ENCODE measurements at places on chromosomes 6 and 20. TPM values are rescaled to one million over a fixed set of nuclear protein-coding genes. Genes with fewer than 3 reads are reported as not detected.

SH3BGRL2 gene
- 22.7 TPM for polyA plus RNA-seq

PRL gene
- polyA plus RNA-seq: not detected

MEI4 gene
- polyA plus RNA-seq: not detected

UNC5CL gene
- polyA plus RNA-seq: 1.0 TPM

CDSN gene
- polyA plus RNA-seq: not detected

CSE1L gene
- polyA plus RNA-seq: 74.7 TPM

MICB gene
- polyA plus RNA-seq: not detected

NKAIN4 gene
- 11.2 TPM for polyA plus RNA-seq

EPHA7 gene
- 17.4 TPM for polyA plus RNA-seq

CPNE5 gene
- polyA plus RNA-seq: 9.5 TPM

ITPA gene
- polyA plus RNA-seq: 89.5 TPM

BCLAF1 gene
- 151 TPM for polyA plus RNA-seq

IBTK gene
- 53.6 TPM for polyA plus RNA-seq

DAAM2 gene
- polyA plus RNA-seq: 0.62 TPM

TDRD6 gene
- 0.84 TPM for polyA plus RNA-seq

OR2H2 gene
- not detected for polyA plus RNA-seq

NAPB gene
- 126 TPM for polyA plus RNA-seq

CASS4 gene
- not detected for polyA plus RNA-seq

TAGAP gene
- polyA plus RNA-seq: not detected

C6orf52 gene
- 5.7 TPM for polyA plus RNA-seq

LPIN3 gene
- 0.44 TPM for polyA plus RNA-seq

CALHM4 gene
- 0.66 TPM for polyA plus RNA-seq

CST9 gene
- not detected for polyA plus RNA-seq

DSP gene
- not detected for polyA plus RNA-seq

C6orf15 gene
- polyA plus RNA-seq: not detected

SNAP25 gene
- 139 TPM for polyA plus RNA-seq

ATP5F1E gene
- 133 TPM for polyA plus RNA-seq

POLH gene
- polyA plus RNA-seq: 9.1 TPM

MUC21 gene
- polyA plus RNA-seq: not detected

EXOC2 gene
- polyA plus RNA-seq: 35.2 TPM

ADGRG6 gene
- polyA plus RNA-seq: 0.37 TPM

EEF1A2 gene
- polyA plus RNA-seq: 208 TPM

ID1 gene
- 26.3 TPM for polyA plus RNA-seq

UNC93A gene
- polyA plus RNA-seq: not detected

BCAS4 gene
- polyA plus RNA-seq: 37.6 TPM

RIMS1 gene
- 17.8 TPM for polyA plus RNA-seq

SYNGAP1 gene
- 5.9 TPM for polyA plus RNA-seq

LCA5 gene
- 13.2 TPM for polyA plus RNA-seq

GDAP1L1 gene
- polyA plus RNA-seq: 216 TPM

VSX1 gene
- not detected for polyA plus RNA-seq

WFDC2 gene
- not detected for polyA plus RNA-seq

SLC16A10 gene
- polyA plus RNA-seq: 3.7 TPM

SLC17A3 gene
- not detected for polyA plus RNA-seq

TMC2 gene
- polyA plus RNA-seq: 0.66 TPM

APCDD1L gene
- polyA plus RNA-seq: not detected

NAA20 gene
- polyA plus RNA-seq: 43.9 TPM

BPIFA1 gene
- not detected for polyA plus RNA-seq

ARFGEF3 gene
- polyA plus RNA-seq: 4.5 TPM

REM1 gene
- polyA plus RNA-seq: not detected

SIRPB1 gene
- polyA plus RNA-seq: not detected

GJA1 gene
- polyA plus RNA-seq: 3.5 TPM

SLC35B3 gene
- 22.0 TPM for polyA plus RNA-seq

OXT gene
- not detected for polyA plus RNA-seq

FOXS1 gene
- polyA plus RNA-seq: not detected

GLP1R gene
- not detected for polyA plus RNA-seq

SLC12A5 gene
- polyA plus RNA-seq: 53.1 TPM

TGM3 gene
- polyA plus RNA-seq: 0.10 TPM
